H9 (cell line): ENCODE measurements at places on chromosomes 3 and 15.
A peak's percentile ranks its signal among the peaks of the same experiment; 100 is the strongest.

- DNase-seq: no peak
Observed at GRCh38 chr15:77013776-77014131, 18.8 kb downstream of the PSTPIP1 start.

DNA sequence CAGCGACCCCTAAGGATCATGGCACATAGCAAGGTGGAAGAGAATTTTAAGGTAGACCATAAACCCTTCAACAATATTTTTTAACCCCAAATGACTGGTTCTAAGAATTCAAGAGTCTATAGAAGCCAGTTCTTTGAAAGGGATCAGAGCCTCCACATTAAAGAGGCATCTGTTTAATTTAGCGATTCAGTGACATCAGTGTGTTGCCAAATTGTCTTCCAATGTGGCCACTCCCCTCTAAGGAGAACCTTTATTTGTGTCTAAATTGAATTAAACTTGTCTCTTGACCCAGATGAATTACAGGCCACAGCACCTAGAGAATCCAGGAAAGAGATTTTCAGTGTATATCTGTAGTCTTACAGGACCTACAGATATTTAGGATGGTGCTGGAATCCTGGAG is 6.6 kb upstream of the SH3BP5 start:
- no peak for DNase-seq

GRCh38 chr3:58388550-58389091 is 45.0 kb downstream of the PDHB start:
- no peak for DNase-seq

- DNase-seq: no peak
Observed at GRCh38 chr3:106228271-106228670, 359.5 kb upstream of the CBLB start.

- DNase-seq: no peak
Observed at GRCh38 chr15:53835309-53835708, 75.8 kb upstream of the WDR72 start.

GRCh38 chr3:183378951-183379350 is 49.5 kb downstream of the MCF2L2 start:
- no peak for DNase-seq

- DNase-seq: no peak
Observed at GRCh38 chr15:59550530-59550929, 61.1 kb upstream of the GCNT3 start.

DNA sequence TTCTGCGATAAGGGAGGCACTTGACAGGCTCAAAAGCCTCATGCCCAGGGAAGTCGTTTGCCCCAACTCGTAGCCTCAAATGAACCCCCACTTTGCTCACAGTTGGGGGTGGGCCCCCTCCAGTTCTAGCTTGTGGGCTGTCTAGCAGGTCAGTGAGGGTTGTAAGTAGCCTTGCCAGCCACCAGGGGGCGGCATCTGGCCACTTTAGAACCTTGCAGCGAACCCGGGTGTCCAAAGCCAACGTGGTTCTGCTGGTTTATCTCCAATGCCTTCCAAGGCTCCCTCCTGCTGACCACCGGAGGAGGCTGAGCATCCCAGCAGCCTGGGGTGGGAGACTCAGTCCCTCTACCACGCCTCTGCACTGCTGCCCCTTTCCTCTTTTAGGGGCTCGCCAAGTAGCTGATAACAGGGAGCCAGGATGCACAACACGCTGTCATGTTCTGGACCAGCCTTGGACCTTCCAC is 9.2 kb upstream of the RBSN start:
- DNase-seq: peak; percentile 88

DNA sequence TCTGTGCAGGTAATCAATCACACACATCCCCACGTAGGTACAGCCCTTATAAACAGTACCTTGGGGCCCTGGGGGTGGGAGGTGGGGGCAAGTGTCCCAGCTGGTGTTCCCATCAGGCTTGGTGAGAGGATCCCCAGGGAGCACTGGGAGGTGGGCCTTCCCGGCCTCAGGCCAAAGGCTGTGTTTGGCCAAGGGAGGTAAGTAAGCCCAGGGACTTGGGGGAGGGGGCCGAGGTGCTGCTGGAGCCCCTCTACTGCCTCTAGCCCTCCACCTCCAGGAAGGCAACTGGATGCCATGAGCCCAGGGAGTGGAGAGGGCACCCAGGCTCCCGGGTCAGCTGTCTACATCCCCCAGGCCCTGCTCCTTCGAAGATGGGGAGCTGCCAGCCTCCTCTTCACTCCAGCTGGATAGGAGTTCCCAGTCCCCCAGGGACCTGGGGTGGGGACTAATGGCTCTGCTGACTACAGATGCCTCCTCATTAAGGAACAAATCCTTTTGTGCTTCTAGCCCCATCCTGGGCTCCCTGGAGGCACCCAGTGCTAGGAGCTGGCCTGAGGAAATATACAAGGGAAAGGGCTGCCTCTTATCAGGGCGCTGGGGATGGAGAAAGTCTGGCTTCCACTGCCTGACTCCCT is 33.1 kb downstream of the RNU5B-1 start:
- DNase-seq: no peak

GRCh38 chr3:111885578-111885977 is 26.5 kb downstream of the PHLDB2 start:
- no peak for DNase-seq

DNA sequence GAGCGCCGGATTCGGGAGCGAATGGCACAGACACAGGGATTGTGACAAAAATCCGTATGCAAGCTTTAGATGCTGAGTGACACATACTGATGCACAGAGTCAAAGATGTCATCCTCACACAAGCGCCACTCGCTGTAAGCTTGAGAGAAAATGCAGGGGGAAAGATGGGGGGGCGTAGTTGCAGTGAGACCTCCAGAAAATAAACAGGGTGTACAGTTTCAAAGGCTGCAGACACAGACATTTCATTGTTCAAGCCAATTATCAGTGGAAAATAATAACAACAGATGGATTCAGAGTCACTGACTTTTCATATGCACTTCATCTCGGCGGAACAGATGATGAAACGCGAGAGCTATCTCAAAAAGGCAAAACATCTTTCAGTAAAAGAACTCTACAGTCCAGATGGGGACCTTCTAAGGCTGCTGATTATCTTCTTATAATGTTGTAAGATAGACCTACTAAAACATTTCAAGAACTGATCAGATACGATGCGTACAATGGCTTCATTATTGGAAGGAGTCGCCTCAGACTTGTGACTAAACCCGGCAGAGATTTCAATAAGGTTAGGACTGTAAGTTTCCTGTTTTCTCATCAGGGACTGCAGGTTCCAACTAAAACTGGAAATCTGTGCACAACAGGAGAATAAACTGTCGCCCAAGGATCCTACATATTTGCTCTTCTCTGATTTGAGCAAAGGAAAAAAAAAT is 275.4 kb downstream of the FOXP1 start:
- no peak for DNase-seq

- no peak for DNase-seq
Observed at GRCh38 chr3:148791920-148792319, 35.7 kb upstream of the CPB1 start.

DNA sequence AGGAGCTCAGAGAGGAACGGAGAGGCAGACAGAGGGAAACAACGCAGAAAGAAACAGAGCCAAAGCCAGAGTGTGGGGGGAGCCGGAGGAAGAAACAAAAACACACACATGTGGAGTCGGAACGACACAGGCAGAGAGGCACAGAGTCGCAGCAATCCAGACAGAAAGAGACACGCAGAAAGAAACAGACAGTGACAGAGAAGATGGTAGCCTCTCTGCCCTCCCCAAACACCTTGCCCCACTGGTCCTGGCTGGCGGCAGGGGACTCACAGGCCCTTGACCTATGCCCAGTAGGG is 1.7 kb downstream of the NCKIPSD start:
- no peak for DNase-seq

GRCh38 chr3:186929685-186930084 is 641 bp upstream of the ST6GAL1 start:
- DNase-seq: no peak

- DNase-seq: no peak
Observed at GRCh38 chr3:150635526-150635925, 32.4 kb downstream of the SELENOT start.

- DNase-seq: no peak
Observed at GRCh38 chr15:40345225-40345866, 4.6 kb upstream of the CCDC9B start.

DNA sequence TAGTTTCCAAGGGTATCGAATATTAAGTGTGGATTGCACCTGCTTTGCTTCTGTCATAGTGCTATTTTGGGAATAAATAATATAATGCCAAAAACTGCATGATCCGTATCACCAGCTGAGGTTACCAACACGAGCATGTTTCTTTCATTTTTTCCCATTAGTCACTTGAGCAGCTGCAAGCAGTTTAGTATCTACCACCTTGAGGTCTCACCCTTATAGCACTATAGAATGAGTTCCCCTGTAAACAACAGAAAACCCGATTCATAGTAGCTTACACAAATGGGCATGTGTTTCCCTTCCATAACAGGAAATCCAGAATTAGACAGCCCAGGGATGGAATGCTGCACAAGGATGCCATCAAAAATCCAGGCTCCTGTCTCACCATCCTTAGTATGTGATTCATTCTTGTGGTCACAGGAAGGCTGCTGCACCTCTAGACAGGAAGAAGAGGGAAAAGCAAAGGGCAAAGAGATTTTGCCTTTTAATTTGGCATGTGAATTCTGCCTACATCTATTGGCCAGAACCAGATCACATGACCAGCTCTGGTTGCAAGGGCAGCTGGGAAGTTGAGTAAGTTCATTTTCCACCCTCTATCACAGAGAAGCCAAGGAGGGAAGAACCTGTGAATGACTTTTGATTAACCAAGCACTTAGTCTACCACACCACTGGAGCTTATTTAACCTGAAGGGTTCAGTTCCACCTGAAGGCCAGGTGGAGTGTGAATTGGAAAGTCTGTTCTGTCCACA is 91.3 kb upstream of the SLC25A36 start:
- no peak for DNase-seq

- DNase-seq: no peak
Observed at GRCh38 chr15:49468481-49468839, 45.4 kb downstream of the FGF7 start.

- DNase-seq: no peak
Observed at GRCh38 chr3:13138833-13139145, 65.6 kb upstream of the IQSEC1 start.

DNA sequence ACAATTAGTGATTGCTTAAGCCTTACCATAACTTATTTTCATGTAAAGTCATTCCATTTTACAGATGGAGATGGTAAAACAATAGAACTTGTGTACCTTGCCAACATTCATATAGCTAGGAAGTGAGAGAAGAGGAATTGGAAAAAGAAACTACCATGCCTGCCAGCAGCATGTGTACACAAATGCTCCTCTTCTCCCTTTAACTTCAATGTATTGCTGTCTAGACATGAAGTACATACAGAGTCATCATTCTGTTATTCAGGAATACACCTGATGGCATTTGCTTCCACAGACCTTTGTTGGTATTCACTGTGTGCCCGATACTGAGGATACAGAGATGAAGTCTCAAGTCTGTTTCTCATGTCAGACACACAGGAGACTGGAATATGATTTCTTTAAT is 7.1 kb upstream of the TMEM207 start:
- no peak for DNase-seq

DNA sequence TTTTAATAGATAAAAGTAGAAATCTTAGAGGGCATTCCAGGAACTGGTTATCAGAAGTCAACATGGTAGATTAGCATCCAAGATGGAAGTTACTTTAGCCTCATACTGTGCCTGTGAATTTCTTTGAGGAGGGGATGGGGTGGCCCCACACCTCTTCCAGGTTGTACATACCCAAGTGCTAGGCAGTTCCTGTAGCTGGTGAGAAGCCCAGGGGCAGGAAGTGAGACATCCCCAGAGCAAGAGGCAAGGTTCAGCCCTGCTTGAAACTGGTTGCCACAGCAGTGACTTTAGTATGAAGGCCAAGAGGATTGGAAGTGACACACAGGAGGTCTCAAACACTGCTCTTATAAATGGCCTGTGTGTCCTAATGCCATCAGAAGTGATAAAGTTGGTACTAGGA is 11.9 kb downstream of the GTPBP8 start:
- no peak for DNase-seq

DNA sequence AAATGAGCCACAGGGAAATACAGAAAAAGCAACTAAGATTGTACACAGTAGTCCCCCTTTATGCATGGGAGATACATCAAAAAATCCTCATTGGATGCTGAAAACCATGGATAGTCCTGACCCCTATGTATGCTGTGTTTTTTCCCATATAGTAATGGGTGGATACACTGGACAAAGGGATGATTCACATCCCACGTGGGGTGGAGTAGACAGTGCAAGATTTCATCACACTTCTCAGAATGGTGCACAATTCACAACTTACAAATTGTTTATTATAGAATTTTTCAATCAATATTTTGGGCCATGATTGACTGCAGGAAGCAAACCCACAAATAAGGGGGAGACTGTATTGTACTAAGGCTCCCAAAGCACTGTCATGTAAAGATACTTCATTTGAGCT is 224.4 kb upstream of the STRIT1 start:
- no peak for DNase-seq

DNA sequence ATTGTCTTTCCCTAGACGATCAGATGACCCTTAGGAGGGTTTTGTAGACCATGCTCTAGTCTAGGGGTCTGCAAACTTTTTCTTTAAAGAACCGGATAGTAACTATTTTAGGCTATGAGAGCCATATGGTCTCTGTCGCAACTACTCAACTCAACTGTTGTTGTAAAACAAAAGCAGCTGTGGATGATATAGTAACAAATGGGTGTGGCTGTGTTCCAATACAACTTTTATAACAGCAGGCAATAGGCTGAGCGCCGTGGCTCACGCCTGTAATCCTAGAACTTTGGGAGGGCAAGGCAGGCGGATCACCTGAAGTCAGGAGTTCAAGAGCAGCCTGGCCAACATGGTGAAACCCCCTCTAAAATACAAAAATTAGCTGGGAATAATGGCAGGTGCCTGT is 6.1 kb upstream of the CMTM6 start:
- no peak for DNase-seq

DNA sequence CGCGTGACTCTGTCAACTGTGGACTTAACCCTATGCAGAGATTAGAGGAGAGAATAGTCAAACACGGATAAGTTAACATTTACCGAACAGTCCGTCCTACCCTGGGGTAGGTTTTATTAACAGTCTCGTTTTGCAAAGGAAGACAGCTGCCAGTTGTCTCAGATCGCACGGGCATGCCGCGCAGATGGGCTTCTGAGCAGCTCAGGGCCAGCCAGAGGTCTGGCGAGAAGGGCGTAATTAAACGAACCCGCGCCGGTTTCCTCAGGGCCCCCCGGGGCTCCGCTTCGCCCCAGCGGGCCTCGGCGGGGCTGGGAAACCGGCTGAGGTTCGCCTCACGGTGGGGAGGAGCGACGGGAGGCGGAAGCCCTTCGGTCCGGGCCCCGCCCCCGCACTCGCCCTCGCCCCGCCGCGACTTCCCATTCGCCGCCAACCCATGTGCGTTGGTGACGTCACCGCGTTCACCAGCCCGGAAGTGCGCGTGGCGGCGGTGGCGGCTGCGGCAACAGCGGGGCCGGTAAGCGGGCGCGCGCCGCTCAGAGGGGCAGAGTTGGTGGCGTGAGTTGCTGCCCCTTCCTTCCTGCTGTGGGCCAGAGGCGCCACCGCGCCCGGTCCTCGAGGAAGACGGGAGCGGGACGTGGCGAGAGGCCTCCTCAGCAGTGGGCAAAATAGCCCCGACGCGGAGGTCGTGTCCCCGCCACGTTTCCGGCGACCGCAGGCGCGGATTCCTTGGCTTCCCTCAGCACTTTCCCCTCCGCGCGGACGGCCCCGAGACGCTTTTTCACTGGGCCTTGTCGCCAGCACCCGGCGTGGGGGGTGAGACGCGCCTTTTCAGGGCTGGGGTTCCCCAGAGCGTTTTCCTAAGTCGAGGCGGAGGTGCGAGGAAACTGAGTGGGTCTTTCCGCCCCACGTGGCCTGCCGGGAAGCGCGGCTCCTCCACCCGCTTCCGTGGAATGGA is at the start of gene TRNT1:
TSS of gene TRNT1 (plus strand) at position 464 of the 955 bp plus-strand sequence. CDS start 2,101 bp downstream, outside the sequence.
- peak; percentile 93 for DNase-seq
